Purkinje cell (primary cell): ENCODE measurements at places on chromosomes 1 and 21. TPM values are rescaled to one million over a fixed set of nuclear protein-coding genes. Genes with fewer than 3 reads are reported as not detected.

PAQR6 gene
- 0.20 and 1.6 TPM in 2 replicates for polyA plus RNA-seq

CELA2A gene
- polyA plus RNA-seq = not detected in 2 replicates

HTR6 gene
- not detected in 2 replicates for polyA plus RNA-seq

OLFML2B gene
- polyA plus RNA-seq = 1.9 TPM in 1 of 2 replicates, not detected in the other

FOXD2 gene
- not detected in 2 replicates for polyA plus RNA-seq

DR1 gene
- polyA plus RNA-seq = 7.5 and 9.3 TPM in 2 replicates

ATP6V1G3 gene
- not detected in 2 replicates for polyA plus RNA-seq

SON gene
- 1,065 and 1,220 TPM in 2 replicates for polyA plus RNA-seq

COL9A2 gene
- 0.29 and 0.51 TPM in 2 replicates for polyA plus RNA-seq

VAV3 gene
- 33.7 and 41.7 TPM in 2 replicates for polyA plus RNA-seq

CELF3 gene
- 0.09 and 0.17 TPM in 2 replicates for polyA plus RNA-seq

DIO1 gene
- not detected in 2 replicates for polyA plus RNA-seq

SLC44A3 gene
- 10.3 and 10.9 TPM in 2 replicates for polyA plus RNA-seq

PAX7 gene
- polyA plus RNA-seq = not detected in 2 replicates

MYOM3 gene
- polyA plus RNA-seq = not detected in 2 replicates

ADGRB2 gene
- polyA plus RNA-seq = 0.15 and 6.8 TPM in 2 replicates

CASQ2 gene
- polyA plus RNA-seq = 161 and 204 TPM in 2 replicates

SMPDL3B gene
- polyA plus RNA-seq = 113 and 152 TPM in 2 replicates

ZBTB8B gene
- polyA plus RNA-seq = 0.77 and 1.6 TPM in 2 replicates

SPATA45 gene
- 1.7 TPM in 1 of 2 replicates, not detected in the other for polyA plus RNA-seq

WLS gene
- polyA plus RNA-seq = 28.3 and 32.5 TPM in 2 replicates

SLC30A2 gene
- polyA plus RNA-seq = not detected in 2 replicates
